ENCODE measurements at places on chromosomes 11 and 22. TPM values are rescaled to one million over a fixed set of nuclear protein-coding genes. Genes with fewer than 3 reads are reported as not detected.

Gene ANO9
- under 0.01 TPM for total RNA-seq

- peak; percentile 32 for DNase-seq
Measured at GRCh38 chr22:38112381-38112780, 1.9 kb upstream of the BAIAP2L2 start.

GRCh38 chr22:30773919-30774318, 79.2 kb downstream of the OSBP2 start:
- no peak for DNase-seq

DNA sequence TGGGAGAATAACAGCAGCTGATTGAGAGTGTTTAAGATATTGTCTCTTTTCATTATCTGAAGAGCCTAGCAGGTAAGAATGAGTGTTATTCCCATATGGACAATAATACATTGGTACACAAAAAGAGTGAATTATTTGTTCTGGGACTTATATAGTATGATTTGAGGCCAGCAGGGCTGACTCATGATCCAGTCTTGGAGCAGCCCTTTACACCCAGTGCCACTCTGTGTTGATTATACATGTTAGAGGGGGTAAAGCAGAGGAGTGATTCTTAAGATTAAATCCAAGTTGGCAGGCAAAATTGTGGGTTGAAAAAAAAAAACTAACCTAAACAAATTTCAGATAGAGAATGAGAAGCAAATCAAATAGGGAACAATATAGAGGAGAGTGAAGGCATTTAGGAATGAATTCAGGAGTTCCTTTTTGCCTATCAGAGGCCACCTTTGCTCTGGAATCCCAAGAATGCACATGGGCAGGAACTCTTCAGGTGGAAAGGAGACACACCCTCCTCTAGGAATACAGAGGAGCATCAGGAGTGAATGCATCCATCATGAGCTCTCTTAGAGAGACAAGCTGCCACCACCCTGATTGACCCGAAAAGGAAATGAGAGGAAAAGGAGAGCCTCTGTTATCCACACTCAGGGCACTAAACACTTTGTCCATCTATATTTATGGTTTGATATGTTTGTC, 19.2 kb upstream of the MRGPRX1 start:
- no peak for DNase-seq

Gene CCDC85B
- total RNA-seq, result 47.0 TPM

DNA sequence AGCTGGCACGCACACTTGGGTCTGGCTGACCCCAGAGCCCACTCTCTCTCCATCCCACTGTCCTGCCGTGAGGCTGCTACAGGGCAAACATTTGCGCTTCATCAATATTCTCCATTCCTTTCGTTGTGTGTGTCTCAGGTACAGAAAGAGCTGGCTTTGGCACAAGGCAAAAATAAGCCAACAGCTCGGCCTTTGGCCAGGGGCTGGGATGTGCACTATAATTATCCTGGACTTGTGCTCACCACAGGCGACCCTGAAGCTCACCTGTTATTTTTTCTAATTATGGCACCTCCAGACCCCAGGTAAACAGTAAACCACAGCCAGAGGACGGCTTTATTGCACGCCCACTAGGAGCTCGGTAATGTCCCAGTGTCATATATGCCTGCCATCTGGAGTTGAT, 10.9 kb downstream of the ZMAT5 start:
- no peak for DNase-seq

GRCh38 chr11:64348383-64349024, 8.5 kb downstream of the CCDC88B start:
- peak; percentile 77 for DNase-seq

DNA sequence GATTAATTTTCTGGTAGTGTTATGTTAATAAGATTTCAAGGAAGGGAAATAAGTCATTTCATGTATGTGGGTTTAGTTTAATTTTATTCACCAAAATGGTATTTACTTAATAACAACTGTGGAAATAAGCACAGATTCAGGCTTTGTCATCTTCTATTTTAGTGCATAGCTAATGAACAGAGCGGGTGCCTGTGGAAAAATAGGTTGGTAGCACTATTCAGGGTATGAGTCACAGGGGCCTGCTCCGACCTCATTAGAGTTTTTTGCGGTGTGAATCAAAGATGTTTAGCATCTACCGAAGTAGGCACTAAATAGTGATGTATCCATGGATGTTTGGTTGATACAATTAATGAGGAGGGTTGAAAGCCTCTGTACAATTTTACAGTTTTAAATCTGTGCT, 78.2 kb downstream of the FAT3 start:
- no peak for DNase-seq

Gene MUC5AC
- total RNA-seq, result not detected

Gene MPEG1
- under 0.01 TPM for total RNA-seq

Gene OR52R1
- not detected for total RNA-seq

GRCh38 chr22:37499027-37499707, 13.0 kb upstream of the MFNG start:
- DNase-seq, result no peak

Gene FGF3
- total RNA-seq, result not detected

- DNase-seq, result no peak
Measured at GRCh38 chr11:78694152-78694551, 119.5 kb upstream of the NARS2 start.

Gene UCP3
- total RNA-seq, result 0.59 TPM

Gene OR5M10
- not detected for total RNA-seq

- no peak for DNase-seq
Measured at GRCh38 chr22:27424319-27424718, 377.2 kb downstream of the MN1 start.

- DNase-seq, result no peak
Measured at GRCh38 chr11:35317253-35317652, 102.1 kb downstream of the SLC1A2 start.

DNA sequence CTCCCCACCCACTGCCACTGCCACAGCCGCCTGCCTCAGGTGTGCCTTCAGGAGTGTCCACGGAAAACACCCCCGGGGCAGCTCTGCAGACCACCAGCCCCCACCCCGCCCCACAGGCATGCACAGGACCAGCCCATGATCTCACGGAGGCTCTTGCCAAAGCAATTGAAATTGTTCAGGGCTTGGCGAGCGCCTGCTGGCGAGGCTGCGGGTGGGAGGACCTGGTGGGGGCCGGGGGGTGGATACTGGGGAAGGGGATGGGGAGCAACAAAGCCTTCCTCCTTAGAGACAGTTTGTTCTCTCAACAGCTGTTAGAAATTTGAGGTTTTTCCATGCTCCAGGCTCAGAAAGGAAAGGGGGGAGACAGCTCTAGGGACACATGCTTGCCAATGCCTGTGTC, 274.7 kb downstream of the MN1 start:
- DNase-seq, result no peak

- DNase-seq, result no peak
Measured at GRCh38 chr11:102837646-102838045, 5.8 kb downstream of the MMP3 start.

DNA sequence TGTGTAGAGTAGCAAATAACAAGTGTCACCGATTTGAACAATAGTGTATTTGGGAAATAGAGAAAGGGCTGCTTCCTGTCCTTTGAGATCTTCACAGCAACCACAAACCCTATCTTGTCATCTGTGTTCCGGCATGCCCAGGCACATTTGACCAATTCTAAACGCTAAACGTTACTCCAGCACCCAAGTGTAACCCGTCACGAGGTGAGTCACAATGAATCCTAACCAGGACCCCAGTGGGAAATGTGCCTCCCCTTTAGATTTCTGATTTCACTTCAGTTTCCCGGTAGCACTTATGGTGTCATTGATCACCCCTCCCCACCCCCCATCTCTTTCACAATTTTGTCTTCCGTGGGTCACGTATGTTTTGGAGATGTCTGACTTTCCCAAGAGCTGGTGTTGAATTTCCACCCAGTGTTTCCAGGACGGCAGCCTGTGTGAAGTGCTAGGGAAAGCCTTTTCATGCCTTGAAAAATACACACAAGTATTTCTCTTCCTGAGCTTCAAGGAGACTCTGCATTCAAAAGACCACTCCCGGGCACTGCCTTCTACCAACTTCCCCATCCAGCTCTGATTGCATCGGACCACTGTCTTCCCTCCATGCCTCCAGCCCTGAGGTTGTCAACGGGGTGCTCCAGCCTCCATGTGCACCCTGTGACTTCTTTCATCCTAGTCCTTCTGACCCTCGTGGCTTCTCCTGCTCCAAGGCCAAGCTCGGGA, 10.5 kb upstream of the C11orf24 start:
- peak; percentile 45 for DNase-seq

DNA sequence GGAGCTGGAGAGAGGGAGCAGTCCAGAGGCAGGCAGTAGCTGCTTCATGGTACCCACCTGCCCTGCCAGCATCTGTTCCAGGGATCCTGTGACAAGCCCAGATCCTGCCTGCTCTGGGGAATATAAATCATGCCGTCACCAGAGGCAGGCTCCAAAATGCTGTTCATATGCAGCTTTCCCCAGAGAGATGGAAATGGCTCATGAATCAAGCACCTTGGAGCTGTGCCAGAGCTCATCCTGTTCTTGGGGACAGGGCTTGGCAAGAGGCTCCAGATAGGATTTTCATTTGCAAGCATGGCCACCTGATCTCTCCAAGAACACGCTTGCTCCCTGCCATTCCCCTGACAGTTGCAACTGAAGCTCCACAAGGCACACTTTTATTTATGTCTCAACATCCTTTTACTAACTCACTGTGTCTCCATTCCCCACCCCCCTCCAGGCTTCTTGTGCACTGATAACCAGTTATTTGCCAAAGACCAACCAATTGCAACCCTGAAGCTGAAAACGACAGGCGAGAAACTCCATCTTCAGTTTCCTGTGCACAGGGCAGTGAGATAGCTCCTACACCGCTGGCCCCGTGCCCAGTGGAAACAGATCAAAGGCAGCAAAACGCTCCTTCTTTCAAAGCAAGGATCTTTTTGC, 115.8 kb upstream of the PITPNB start:
- DNase-seq, result peak; percentile 9

DNA sequence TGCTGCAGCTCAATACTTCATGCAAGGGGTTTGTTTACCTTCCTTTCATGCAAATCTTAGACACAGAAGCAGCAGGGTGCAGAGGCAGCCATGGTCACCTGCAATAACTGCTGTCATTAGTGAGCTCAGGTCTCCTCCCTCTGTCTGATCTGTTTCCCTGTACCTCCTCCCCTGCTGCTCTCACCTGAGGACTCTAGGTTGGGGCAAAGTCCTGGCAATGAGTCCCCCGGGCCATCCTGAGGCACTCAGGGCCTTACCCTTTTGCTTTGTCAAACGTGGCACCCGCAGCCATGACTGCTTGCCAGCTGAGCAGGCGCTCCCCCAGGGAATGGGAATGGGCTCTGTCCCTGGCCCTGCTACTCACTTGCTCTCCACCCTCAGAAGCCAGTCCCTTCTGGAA, 3.9 kb downstream of the LRRC10B start:
- DNase-seq, result no peak

Gene KCTD14
- 0.29 TPM for total RNA-seq

Measured in osteoblast (primary cell).